ENCODE measurements at places on chromosomes 7 and 10. TPM values are rescaled to one million over a fixed set of nuclear protein-coding genes. Genes with fewer than 3 reads are reported as not detected.
A peak's percentile ranks its signal among the peaks of the same experiment; 100 is the strongest.

DNA sequence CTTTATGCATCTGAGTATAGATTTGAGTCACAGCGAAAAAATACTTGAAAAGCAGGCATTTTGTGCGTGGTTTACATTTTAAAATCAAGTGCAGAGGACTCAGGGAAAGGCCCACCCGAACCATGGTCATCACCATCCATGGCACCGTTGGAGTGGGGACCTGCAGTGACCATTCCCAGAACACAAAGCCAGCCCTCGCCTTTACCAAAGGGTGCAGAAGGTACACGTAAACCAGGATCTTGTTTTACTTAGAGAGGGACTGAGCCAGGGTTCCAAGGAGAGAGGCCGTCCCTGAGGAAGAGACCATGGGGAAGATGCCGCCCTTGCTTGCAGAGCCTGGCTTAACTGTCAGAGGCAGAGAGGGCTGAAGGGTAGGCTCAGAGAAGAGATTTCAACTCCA lies 12.0 kb upstream of the CNPY1 start:
- no peak for DNase-seq

GRCh38 chr7:151877911-151878835 lies 1.3 kb upstream of the PRKAG2 start:
- DNase-seq: no peak

GRCh38 chr7:158864833-158865232 lies 8.5 kb downstream of the DYNC2I1 start:
- no peak for DNase-seq

- DNase-seq: no peak
Observed at GRCh38 chr7:123769371-123769770, 20.6 kb upstream of the WASL start.

DNA sequence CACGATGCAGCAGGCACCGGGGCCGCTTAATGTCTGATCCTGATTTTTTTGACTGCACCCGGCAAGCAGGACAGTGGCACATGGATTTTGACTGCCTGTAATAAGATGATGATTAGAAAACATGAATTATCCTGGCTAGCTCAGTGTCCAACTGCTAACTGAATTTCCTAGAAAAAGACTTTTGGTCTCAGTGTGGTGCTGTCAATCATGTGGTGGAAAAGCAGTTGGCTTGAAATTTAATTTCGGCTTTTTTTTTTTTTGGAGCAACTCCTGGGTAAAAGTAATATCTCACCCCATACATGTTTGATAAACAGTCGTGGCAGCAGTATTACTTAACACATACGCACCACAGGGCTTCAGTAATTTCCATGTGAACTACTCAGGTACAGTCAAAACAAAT lies 227.7 kb downstream of the FANK1 start:
- DNase-seq: no peak

DNA sequence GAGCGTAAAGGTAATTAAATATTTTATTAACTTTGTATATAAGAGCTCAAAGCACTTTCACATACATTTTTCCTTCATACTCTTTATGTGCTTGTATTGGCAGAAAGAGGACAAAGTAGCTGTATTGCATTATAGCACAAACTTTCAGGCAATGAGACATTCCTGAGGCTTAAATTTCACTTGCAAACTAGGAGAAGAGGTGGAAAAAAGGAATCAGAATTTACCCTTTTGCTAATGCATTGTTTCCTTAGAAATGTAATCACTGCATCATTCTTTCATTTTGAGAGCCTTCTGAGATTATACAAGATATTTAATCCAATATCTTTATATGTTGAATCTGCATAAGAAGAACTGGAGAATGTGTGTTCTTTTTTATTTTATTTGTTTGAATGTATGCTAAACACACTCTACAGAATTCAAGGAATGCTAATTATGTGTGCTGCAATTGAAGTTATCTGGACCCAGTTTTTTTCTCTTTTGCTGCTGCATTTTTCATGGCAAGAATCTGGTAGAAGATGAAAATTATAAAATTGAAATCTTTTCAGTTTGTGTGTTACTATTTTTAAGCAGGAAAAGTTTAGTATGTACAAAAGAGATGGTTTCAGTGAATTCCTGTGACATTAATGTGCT lies 185.1 kb downstream of the NXPH1 start:
- no peak for DNase-seq

The TUBB8 gene
- total RNA-seq: 0.80 TPM

DNA sequence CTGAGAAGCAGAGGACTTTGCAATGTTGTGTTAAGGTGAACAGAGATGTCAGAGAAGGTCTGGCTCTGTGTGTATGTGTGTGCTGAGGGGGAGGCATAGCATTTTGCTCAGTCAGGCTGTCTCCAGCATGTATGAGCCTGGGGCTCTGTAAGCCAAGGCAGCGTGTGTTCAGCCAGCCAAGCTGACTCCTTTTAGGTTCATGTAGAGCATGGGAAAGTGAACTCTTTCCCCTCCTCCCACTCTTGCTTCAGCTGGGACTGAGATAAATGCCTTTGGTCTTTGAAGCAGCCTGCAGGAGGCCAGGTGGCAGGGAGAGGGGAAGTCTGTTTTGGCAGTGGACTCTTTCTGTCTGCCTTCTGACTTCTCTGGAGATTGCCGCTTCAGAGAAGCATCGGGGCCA lies 3.8 kb downstream of the SFXN2 start:
- peak; percentile 69 for DNase-seq

The PDE6C gene
- total RNA-seq: 0.07 TPM

DNA sequence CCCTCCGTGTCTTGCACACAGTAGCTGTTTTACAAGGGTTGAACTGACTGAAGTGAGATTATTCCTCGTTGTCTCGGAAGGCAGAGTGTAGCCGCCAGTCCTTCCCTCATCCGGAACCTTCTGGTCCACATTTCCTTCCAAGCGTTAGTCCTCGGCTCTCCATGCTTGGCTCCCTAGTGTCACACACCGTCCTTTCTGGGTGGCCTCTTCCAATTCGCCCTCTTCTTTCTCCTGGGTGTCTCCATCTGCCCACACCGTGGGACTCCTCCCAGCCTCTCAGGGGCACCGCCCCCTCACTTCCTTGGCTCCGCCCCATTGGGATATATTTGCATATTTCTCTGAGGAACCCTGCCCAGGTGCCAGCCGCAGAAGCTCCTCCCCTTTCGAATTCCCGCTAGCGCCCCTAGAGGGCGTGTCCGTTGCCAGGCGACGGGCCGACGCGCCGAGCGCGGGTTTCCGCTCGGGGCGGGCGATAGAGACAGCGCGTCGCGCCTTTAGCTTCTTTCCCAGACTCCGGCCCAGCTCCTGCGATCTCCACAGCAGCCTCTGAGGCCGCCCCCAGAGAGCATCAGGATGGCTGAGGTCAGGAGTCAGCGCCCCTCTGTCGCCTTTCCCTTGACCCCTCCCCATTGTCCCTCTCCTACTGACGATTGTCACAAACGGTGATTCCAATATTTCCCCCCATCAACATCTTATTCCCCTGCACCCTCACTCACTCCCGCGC lies at the start of gene CFAP58:
TSS of gene CFAP58 (plus strand) at position 509 of the 724 bp plus-strand sequence. CDS start at position 574, 65 bp downstream.
- DNase-seq: peak; percentile 95

The HOXA9 gene
- total RNA-seq: 3.6 TPM

The ZNF107 gene
- total RNA-seq: 1.8 TPM

The HMX2 gene
- not detected for total RNA-seq

DNA sequence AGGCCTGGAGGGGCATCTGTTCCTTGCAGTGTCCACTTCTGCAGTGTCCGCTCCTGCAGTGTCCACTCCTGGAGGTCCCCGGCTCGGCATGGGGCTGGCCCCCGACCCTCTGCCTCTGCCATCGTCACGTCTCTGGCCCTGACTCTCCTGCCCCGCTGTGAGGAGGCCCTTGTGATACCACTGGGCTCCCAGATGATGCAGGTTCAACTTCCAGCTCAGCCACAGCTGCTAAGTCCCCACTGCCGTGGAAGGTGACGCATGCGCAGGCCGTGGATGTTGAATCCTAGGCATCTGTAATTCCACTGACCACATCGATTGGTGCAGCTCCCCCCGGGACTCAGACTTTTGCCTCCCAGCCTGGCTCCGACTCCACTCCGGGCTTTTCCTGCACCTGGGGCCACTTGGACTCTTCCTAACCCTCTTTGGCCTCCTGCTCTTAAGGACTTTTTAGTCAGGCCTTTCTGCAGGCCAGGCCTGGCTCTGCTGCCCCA lies 95.1 kb downstream of the GLRX3 start:
- DNase-seq: no peak
